Neural cell (in vitro differentiated cells): ENCODE measurements at places on chromosomes 5 and 9. TPM values are rescaled to one million over a fixed set of nuclear protein-coding genes. Genes with fewer than 3 reads are reported as not detected.

LCN9 gene
- polyA plus RNA-seq, result 2.5 and 6.5 TPM in 2 replicates

PPP2R2B gene
- 246 and 250 TPM in 2 replicates for polyA plus RNA-seq

SLC46A2 gene
- polyA plus RNA-seq, result not detected in 2 replicates

SLC25A2 gene
- not detected in 2 replicates for polyA plus RNA-seq

MTREX gene
- polyA plus RNA-seq, result 77.6 and 94.8 TPM in 2 replicates
